ENCODE measurements at places on chromosomes 12 and 14. TPM values are rescaled to one million over a fixed set of nuclear protein-coding genes. Genes with fewer than 3 reads are reported as not detected.

WNT1 gene
- not detected for total RNA-seq

PCBP2 gene
- 856 TPM for total RNA-seq

- H3K27me3 ChIP-seq: no peaks in the 10 kb centered on the region
- no peak overlapping the region for H3K27ac ChIP-seq
- no peak overlapping the region for H3K4me3 ChIP-seq
- H3K36me3 ChIP-seq: peaks cover 27% of the 10 kb centered on the region
Measured at GRCh38 chr14:102949062-102949800, 26.8 kb downstream of the AMN start.

PLEKHD1 gene
- total RNA-seq: 1.2 TPM

GRCh38 chr12:104656921-104657320 is 200.2 kb downstream of the CHST11 start:
- H3K36me3 ChIP-seq: no peaks in the 10 kb centered on the region
- H3K4me1 ChIP-seq: no peaks in the 10 kb centered on the region
- DNase-seq: no peak
- H3K27ac ChIP-seq: no peak overlapping the region

CLEC1B gene
- not detected for total RNA-seq

KRT74 gene
- total RNA-seq: not detected

All from HCT116 (cell line).